Activated CD4-positive, alpha-beta T cell treated with anti-CD3 and anti-CD28 coated beads for 36 hours (primary cell): ENCODE measurements at places on chromosomes 13 and 19. TPM values are rescaled to one million over a fixed set of nuclear protein-coding genes. Genes with fewer than 3 reads are reported as not detected.

Gene KLK13
- not detected for total RNA-seq

Gene GIPR
- 5.9 TPM for total RNA-seq

Gene ZNF583
- 3.0 TPM for total RNA-seq

Gene TRPM4
- 1.9 TPM for total RNA-seq

Gene SIGLEC14
- total RNA-seq = not detected

GRCh38 chr13:107348925-107349324 lies 781.0 kb upstream of the ARGLU1 start:
- DNase-seq = no peak

DNA sequence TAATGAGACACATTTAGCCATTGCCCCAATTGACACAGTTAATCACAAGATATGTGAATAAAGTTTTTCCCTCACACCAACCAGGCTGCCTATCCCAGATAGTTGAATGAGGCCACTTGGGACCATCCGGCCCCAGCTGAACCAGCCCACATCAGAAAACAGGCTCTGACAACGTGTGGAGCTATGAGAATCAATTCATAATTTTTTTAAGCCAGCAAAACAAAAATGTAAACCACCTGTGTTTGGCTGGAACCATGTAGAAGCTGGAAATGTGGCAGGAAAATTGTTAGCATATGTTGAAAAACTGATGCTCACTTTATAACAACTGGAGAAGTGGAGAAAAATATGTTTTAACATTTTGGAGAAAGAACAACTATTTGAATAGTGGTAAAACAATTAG lies 1161.3 kb downstream of the SLITRK1 start:
- DNase-seq = no peak

DNA sequence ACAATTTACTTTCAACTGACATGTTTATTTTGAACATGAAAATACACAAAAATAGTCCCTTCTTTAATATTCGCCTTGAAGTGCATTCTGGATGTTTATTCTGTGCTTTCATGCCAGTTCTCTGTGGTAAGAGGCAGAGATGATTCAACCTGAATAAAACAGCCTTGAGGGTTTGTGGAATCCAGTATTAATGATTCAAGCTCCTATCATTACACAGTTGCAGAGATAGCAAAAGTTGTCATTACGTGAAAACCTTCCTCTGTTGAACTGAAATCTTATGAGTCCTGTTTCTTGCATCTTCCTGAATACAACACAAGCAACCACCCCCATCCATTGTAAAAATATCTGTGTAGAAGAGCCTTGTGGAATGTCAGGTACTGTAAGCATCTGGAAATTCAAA lies 142.3 kb upstream of the HTR2A start:
- no peak for DNase-seq

DNA sequence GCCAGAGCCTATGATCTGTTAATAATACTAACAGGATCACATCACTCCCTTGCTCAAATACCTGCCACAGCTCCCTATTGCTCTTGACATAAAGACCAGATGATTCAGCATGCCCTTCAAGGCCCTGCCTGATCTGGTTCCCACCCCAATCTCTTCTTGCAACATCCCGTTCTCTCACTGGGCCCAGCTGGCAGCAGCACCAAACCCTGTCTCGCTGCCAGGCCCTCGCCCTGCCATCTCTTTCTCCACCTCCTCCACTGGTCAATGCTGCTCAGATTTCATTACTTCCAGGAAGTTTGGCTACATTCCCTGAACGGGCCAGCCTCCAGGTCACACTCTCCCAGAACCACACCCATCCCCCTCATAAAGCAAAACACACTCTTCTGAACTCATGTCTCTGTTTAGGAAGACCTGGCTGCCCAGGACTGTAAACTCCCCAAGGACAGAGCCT lies 8.6 kb upstream of the BCAT2 start:
- DNase-seq = no peak

- DNase-seq = no peak
Observed at GRCh38 chr13:82772816-82773215, 1109.5 kb downstream of the SLITRK1 start.

GRCh38 chr19:36093146-36093662 lies 17.7 kb upstream of the OVOL3 start:
- peak; percentile 59 for DNase-seq

DNA sequence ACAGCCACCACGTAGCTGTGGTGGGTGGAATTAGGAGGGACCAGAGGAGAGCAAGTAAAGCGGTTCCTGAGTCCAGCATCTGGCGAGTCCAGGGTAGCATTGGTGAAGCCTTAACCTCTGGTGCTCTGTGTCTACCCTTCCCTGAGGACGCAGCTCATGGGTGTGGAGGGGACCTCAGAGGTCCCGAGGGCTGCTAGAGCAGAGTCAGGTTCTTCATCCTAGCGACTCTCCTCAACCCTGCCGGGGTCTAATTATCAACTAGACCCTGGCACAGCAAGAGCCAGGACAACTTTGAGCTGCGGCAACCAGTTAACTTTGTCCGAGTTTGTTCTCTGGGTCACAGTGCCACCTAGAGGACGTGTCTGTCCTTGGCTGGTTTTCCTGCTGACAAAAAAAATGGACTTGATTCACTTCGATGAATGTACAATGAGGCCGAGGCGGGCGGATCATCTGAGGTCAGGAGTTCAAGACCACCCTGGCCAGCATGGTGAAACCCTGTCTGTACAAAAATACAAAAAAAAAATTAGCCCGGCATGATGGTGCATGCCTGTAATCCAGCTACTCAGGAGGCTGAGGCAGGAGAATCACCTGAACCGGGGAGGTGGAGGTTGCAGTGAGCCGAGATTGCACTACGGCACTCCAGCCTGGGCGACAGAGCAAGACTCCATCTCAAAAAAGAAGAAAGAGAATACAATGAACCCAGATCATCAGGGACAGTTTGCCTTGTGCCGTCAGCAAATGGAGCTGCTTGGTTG lies 25.0 kb downstream of the TSSK6 start:
- DNase-seq = peak; percentile 90

- peak; percentile 95 for DNase-seq
Observed at GRCh38 chr19:35869327-35870123, 1.2 kb downstream of the APLP1 start.

DNA sequence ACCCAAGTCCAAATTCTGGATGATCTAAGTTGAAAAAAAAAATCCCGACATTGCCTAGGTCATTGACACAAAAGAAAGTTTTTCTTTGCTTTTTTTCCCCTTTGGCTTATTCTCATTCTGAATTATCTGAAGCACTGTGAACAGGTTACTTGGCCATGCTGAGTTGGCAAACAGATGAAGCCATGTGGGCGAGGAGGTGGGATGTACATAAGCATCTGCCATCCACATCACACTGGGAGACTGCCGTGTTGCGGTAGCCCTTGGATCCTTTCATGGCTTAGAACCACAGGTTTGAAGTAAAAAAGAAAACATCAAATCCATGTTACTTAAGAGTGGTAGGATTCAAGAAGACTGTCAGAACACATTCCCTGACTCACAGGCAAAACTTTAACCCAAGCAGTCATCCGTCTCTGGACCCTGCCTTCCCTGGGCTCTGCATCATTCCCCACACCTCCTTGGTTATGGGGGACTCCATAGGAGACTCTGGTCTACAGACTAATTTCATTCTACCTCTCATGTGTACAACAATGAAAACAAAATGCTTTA lies 242.5 kb upstream of the SERP2 start:
- DNase-seq = no peak

DNA sequence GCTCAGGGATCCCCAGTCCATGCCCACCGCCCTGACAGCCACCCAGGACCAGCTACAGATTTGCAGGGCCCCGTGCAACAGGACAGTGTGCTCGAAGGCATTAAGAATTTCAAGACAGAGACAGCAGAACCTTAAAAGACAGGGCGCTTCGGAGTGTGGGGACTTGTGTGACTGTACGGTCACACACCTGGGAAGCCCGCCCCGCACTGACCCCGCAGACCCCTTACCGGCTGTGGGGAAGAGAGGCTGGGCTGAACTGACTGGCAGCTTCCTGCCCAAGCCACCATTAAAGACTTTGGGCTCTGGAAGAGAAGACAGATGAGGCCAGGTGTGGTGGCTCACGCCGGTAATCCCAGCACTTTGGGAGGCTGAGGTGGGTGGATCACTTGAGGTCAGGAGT lies 14.4 kb downstream of the STAP2 start:
- DNase-seq = no peak

- no peak for DNase-seq
Observed at GRCh38 chr13:102234618-102235017, 167.2 kb downstream of the FGF14 start.

DNA sequence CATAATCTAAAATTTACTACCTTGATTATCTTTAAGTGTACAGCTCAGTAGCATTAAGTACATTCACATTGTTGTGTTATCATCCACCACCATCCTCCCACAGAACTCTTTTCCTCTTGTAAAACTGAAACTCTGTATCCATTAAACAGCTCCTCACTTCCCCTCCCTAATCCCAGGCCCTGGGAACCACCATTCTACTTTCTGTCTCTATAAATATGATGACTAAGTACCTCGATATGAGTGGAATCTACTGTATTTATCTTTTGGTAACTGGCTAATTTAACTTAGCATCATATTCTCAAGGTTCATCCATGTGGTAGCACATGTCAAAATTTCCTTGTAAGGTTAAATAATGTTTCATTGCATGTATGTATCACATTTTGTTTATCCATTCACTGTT lies 49.0 kb upstream of the POMP start:
- DNase-seq = no peak

- no peak for DNase-seq
Observed at GRCh38 chr13:102344410-102344809, 57.4 kb downstream of the FGF14 start.

DNA sequence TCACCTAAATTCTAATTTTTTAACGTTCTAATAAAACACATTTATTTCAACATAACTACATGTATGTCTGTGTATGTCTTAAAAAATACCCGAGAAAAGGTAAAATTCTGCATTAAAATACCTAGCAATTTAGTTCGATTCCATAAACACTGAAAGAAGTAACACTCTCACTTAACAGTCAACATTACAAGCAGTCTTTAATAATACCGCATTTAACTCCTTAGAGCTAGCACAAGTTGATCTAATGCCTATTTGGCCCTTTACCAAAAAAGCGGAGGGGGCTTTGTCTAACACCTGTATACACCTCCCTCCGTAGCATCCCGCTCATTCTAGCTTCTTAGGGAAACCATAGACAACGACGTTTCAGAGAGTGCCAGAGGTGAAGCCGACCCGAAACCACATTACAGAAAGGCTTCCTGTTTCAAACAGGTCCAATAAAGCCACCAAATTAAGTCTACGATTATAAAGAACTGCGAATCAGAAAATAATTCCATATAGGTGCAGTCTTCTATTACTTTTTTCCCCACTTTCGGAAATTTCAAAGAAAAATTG lies 1.2 kb downstream of the SPART start:
- DNase-seq = peak; percentile 20

GRCh38 chr13:48265217-48265815 lies 32.3 kb downstream of the ITM2B start:
- DNase-seq = peak; percentile 51
